ENCODE measurements at places on chromosomes 12 and 14.

DNA sequence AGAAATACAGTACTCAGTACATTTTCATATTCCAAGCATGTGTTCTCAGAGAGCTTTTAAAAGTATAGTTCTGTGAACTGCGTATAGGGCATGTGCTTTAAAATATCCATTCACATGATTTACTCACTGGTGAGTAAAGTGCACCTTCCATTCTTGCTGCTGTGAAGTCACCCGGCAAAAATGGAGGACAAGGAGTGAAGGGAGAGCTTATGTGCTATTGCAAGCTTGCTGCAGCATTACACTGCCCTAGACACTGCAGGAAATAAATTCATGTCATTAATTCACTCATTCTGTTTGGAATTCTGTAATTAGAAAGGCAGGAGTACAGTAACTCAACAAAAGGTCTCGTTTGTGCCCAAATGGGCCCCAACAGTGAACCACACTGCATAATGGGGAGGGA, 347.8 kb downstream of the PRKD1 start:
- DNase-seq, result peak; percentile 27

GRCh38 chr14:102898776-102899515, 23.5 kb upstream of the AMN start:
- DNase-seq, result peak; percentile 20

DNA sequence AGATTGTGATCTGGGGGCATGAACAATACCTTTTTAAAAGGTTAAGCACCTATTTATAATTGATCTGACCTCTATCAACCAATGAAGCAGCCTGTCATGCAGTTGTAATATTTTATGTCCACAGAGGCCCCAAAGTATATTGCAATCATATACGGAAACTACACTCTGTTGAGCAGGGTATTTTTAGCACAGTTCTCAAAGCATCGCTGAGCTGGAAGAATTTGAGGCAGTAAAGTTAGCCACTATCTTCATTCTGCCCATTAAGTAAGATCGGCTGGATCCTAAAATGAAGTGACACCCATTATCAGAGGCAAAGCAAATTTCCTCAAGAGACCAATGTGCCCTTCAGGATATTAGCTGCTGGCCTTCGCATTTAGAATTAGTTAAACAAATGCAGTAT, 47.7 kb upstream of the GRIP1 start:
- no peak for DNase-seq

DNA sequence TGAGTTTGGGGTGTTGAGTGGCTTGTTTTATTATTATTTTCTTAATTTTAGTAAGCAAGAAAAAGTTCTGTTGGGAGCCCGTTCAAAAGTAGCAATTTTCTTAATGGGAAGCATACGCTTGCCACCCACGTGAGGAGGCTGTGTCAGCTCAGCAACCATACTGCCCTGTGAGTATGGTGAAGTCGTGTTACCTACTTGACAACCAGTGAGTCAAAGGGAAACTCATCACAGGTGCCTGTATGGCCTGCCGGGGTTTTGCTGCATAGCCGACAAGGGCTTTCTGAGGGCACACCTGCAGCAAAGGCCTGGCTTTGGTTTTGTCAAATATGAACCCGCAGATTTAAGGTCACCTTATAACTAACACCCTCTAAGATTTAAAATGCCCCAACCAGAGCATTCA, 31.1 kb downstream of the PITPNM2 start:
- no peak for DNase-seq

- no peak for DNase-seq
These were observed 10.4 kb upstream of the SAMD4A start for GRCh38 chr14:54556535-54556934.

DNA sequence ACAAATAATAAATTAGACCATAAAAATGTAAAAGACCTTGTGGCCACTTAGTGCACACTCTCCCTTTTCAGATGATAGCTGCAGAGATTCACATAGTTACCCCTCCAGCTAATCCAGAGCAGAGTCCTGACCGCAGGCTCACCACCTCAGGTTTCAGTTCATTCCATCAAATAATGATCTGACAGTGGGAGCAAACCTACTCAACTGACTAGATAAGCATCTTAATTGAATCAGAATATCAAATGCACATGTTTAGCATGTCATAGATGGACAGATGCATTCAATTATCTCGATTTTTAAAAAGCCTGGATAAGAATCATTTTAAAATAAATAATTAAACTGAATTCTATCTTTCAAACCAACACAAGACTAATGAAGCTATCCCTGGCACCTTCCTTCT, 242.3 kb upstream of the PDZRN4 start:
- DNase-seq, result peak; percentile 1

- DNase-seq, result no peak
These were observed 900 bp downstream of the NOP2 start for GRCh38 chr12:6567112-6567670.

- DNase-seq, result no peak
These were observed 157.9 kb upstream of the LMO3 start for GRCh38 chr12:16763901-16764300.

GRCh38 chr12:4121506-4122020, 152.0 kb upstream of the CCND2 start:
- no peak for DNase-seq

DNA sequence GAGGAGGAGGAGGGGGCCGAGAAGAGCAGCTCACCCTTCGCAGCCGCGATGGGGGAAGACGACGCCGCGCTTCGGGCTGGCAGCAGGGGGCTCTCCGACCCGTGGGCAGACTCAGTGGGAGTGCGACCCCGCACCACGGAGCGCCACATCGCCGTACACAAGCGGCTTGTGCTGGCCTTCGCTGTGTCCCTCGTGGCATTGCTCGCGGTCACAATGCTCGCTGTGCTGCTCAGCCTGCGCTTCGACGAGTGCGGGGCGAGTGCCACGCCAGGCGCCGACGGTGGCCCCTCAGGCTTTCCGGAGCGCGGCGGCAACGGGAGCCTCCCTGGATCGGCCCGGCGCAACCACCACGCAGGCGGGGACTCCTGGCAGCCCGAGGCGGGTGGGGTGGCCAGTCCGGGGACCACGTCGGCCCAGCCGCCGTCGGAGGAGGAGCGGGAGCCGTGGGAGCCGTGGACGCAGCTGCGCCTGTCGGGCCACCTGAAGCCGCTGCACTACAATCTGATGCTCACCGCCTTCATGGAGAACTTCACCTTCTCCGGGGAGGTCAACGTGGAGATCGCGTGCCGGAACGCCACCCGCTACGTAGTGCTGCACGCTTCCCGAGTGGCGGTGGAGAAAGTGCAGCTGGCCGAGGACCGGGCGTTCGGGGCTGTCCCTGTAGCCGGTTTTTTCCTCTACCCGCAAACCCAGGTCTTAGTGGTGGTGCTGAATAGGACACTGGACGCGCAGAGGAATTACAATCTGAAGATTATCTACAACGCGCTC, 745 bp downstream of the TRHDE start:
- peak; percentile 67 for DNase-seq

DNA sequence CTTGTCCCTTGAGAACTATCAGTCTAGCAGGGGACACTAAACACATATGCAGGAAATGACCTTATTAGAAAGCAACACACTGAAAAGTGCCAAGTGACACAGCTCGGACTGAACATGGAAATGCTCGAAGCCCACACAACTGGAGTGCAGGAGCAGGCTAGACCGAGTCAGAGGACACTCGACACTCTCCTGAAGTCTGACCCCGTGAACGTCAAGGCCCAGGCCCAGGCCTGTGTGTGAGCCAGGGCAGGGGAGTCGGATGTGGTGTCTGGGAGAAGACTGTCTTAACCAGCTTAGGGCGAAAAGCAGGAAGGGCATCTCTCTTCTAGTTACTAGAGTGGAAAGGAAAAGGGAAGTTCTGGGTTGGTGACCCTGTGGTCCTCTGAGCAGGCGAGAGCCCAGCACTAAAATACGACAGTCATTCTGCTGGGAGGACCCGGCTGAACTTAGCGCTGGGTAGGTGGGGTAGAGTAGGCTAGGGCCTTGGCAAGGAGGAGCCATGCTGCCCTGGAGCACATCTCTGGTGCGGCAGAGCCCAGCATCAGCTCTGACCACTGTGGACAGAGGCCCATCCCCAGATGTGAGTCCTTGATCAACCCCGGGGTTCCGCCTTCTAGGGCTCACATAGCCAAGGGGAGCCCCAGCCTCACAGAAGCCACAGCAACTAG, 93.0 kb downstream of the NTF3 start:
- no peak for DNase-seq

- DNase-seq, result no peak
These were observed 4.9 kb downstream of the SLC48A1 start for GRCh38 chr12:47777741-47778558.

DNA sequence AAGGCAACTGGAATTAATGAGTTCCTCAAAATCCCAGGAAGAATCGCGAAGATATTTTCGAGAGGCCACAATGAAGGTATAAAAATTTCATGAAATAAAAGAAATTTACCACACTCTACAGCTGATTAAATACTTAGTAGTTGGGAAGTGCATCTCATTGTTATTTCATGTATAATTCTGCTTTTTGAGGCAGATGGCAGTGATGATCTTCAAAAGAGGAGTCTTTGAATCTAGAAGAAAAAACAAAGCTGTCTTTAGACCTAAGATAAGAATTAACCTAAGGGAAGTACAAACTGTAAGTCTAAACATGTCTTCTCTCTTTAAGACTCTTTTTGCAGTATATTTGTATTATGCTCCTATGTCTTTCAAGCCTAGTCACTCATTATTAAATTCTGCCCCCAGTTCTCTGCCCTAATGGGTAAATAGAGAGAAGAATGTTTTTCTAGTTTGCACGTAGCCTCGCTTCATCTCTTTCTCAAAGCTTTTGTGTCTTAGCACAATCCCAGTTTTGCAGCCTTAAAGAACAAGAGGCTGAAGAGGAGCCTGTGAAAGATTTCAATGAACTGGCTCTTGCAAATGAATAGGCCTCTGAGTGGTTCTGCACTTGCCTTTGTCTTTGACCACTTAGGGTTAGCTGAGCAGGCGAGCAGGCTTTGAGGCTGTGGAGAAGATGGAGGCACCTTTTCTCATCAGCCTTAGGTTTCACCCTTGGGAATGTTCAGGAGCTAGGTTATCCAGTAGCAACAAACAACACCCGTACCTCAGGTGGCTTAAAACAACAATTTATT, 32.7 kb downstream of the CFAP54 start:
- DNase-seq, result no peak

DNA sequence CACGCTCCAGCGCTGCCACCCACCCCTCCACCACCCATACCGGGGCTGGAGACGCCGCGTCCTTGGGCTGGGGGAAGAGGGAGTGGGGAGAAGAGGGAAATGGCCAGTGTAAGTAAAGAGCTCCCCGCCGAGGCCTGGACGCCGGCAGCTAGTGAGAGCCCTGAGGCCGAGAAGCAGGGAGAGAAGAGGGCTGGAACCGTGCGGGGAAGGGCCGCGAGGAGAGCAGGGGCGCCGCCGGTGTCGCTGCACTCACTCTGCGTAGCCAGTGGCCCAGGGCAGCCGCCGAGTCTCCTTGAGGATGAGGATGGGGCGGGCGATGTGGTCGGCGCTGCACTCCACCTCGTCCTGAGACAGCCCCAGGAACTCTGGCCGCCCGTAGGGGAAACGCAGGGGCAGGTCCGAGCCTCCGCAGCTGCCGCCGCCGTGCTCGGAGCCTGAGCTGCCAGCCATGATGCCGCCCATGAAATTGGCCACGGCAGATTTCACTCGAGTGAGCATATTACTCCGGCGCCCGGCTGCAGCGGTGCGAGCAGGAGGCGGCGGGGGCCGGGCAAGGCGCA, 631 bp downstream of the PPM1H start:
- peak; percentile 84 for DNase-seq

DNA sequence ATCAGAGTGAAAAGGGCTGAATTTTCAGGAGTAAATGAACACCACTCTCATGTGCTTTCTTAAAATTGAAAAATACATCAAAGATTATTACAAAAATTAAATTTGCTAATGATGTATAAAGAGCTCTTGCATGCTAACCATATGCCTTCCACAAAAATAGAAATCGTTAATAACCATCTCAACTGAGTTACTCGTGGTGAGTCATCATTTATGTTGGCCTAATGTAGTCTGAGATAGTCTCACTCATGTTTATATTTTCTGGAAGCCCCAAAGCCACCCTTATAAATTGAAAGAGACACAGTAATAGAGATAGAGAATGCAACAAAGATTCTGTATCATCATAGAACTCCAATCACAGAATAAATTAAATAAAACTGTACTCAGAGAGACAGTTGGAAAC, 131.2 kb downstream of the KCNH5 start:
- no peak for DNase-seq

DNA sequence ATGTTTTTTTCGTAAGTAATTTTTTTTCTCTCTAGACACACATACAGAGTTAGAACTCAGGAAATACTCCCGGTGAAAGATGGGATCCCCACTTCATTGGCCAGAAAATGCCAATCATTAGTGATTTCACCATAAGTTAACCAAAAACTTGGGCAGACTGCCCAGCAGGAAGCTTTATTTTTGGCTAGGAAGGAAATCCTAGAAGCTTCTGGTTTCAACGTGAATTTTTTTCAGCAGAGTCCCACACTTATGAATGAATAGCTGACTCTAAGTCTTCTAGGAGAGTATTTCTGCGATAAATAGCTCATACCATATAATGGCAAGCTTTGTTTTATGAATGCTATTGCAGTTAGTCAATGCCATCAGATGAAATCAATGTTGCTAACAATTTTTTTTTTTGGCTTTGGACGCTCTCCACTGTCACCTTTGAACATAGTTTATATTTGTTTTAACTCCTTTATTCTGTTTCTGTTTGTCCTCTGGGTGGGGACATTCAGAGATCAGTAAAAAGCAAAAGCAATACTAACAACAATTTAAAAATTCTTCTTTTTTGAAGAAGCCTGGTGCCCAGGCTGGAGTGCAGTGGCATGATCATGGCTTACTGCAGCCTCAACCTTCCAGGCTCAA, 9.5 kb downstream of the PPP1CC start:
- no peak for DNase-seq

DNA sequence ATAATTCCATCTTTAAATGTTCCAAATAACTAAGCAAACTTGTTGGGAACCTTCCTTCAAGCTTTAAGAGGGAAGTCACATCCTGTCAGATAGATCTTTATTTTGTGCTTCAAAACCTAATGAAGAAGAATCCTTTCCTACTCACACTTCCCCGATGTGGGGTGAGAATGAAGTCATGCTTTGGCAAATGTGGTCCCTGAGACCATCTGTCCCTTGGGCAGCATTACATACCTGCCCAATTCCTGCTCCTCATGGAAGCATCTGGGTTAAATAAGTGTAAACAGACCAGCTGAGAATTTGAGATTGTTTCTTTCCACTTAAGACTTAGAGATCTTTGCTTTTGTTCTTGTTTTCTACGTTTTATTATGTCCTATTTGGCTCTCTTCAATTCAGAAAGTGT, 606.0 kb upstream of the TMEM132C start:
- DNase-seq, result no peak

- peak; percentile 98 for DNase-seq
These were observed 10.7 kb upstream of the ATP2A2 start for GRCh38 chr12:110270125-110270962.

- DNase-seq, result no peak
These were observed 138.0 kb upstream of the CPNE8 start for GRCh38 chr12:39043424-39043822.

All from NCI-H69 (cell line).